ENCODE measurements at places on chromosomes 13 and 19. TPM values are rescaled to one million over a fixed set of nuclear protein-coding genes. Genes with fewer than 3 reads are reported as not detected.

ARRDC5 gene
- not detected for total RNA-seq

MAMSTR gene
- total RNA-seq = 0.50 TPM

MEIOSIN gene
- not detected for total RNA-seq

KLK12 gene
- total RNA-seq = not detected

BCAM gene
- 114 TPM for total RNA-seq

PLEKHA4 gene
- 12.7 TPM for total RNA-seq

TPRX2 gene
- total RNA-seq = not detected

ZNF534 gene
- total RNA-seq = not detected

GIPC3 gene
- not detected for total RNA-seq

TNNI3 gene
- total RNA-seq = 1.3 TPM

SYMPK gene
- 32.3 TPM for total RNA-seq

TNFSF11 gene
- not detected for total RNA-seq

ACER1 gene
- not detected for total RNA-seq

DHDH gene
- 0.33 TPM for total RNA-seq

TMEM150B gene
- total RNA-seq = not detected

MEF2B gene
- total RNA-seq = not detected

CABP5 gene
- total RNA-seq = not detected

CGB2 gene
- not detected for total RNA-seq

SIGLEC14 gene
- total RNA-seq = not detected

LILRB1 gene
- total RNA-seq = not detected

NCAN gene
- total RNA-seq = not detected

TRPM4 gene
- total RNA-seq = 32.7 TPM

LRG1 gene
- total RNA-seq = not detected

KLHL26 gene
- 2.8 TPM for total RNA-seq

ZNF729 gene
- not detected for total RNA-seq

ATP8A2 gene
- 0.67 TPM for total RNA-seq

DIAPH3 gene
- total RNA-seq = 18.4 TPM

ZNF468 gene
- total RNA-seq = 24.4 TPM

MUC16 gene
- 0.26 TPM for total RNA-seq

CRX gene
- total RNA-seq = not detected

CDC42EP5 gene
- 5.5 TPM for total RNA-seq

IGFL3 gene
- 295 TPM for total RNA-seq

IGLON5 gene
- total RNA-seq = not detected

TUBB4A gene
- not detected for total RNA-seq
